ENCODE measurements at places on chromosomes 5 and 9.

GRCh38 chr9:68619636-68620035 is 79.0 kb upstream of the TMEM252 start:
- no peak for DNase-seq

DNA sequence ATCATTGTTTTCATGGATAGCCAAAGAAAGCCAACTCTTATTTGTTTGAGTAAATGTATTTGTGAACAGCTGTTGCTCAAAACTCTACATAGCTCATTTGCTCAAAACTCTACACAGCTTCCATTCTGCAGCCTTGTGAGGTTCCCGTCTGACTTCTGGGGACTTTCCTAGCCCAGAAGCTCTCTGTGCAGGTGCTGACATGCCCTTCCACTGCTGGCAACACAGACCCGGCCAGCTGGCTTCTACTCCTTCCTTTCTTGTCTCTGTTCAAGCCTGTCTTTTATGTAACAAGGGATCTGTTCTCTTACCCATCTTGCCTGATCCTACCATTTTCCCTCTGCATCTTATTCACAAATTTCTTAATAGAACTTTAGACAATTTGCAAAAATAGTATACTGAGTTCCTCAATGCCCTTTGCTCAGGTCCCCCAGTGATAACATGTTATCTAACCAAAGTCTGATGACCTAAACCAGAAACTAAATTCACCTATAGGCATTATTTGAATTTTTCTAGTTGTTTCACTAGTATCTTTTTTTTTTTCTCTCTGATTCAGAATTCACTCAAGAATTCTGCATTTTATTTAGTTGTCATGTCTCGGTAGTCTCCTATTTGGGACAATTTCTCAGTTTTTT is 556.5 kb upstream of the SEMA6A start:
- no peak for DNase-seq

- no peak for DNase-seq
Observed at GRCh38 chr9:135369412-135369990, 110.1 kb upstream of the PPP1R26 start.

DNA sequence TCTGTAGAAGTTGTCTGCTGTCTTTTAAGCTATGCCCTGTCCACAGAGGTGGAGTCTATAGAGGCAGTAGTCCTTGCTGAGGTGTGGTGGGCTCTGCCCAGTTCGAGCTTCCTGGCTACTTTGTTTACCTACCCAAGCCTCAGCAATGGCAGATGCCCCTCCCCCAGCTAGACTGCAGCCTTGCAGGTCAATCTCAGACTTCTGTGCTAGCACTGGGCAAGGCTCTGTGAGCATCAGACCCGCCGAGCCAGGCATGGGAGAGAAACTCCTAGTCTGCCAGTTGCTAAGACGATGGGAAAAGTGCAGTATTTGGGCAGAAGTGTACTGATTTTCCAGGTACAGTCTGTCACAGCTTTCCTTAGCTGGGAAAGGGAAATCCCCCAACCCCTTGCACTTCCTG is 694.1 kb upstream of the CDH6 start:
- no peak for DNase-seq

- DNase-seq, result no peak
Observed at GRCh38 chr5:155406815-155407214, 393.3 kb downstream of the KIF4B start.

GRCh38 chr9:14692470-14693250 is 572 bp downstream of the ZDHHC21 start:
- peak; percentile 15 for DNase-seq

DNA sequence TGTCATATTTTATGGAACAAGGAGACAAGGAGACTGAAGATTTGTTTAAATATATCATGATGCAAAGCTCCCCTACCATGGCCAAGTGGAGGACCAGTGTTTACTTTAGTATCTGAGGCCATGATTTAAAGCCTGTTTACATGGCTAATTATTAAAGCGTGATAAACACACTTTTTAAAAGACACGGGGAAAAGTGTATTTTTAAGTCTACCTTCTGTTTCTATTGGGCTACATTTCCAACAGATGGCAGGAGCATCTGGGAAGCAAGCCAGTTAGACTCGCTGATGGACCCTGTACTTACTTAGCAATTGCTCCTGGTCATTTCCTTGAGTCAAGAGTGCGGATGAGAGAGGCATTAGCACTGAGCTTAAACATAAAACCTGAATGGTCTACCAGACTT is 480.3 kb upstream of the SEMA6A start:
- no peak for DNase-seq
